ENCODE measurements at places on chromosomes 12 and 14.

DNA sequence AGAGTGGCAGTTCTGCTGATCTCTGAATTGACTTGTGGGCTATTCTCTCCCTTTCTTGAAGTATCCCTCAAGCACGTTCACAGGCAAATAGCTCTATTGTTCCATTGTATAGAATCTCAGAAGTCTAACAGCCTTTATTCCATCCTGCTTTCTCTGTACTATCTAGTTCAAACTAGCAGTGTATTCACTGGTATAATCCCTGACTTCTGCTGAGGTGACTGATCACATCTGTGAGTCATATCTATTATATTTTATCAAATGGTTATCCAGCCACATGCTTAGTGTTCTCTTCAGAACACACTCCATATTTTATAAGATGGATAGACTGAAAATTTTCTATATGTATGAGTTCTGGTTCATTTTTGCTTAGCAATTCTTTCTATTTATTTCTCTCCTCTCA, 866.1 kb downstream of the C12orf50 start:
- DNase-seq, result no peak

DNA sequence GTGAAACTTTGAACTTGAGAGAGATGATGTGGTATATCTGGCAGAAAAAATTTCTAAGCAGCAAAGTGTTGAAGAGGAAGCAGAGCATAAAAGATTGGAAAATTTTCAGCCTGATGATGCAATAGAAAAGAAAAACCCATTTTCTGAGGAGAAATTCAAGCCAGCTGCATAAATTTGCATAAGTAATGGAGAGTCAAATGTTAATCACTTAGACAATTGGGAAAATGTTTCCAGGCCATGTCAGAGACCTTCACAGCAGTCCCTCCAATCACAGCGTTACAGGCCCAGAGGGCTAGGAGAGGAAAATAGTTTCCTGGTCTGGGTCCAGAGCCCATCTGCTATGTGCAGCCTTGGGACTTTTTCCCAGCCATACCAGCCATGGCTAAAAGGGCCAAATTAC, 469.0 kb upstream of the FOXG1 start:
- DNase-seq, result no peak

DNA sequence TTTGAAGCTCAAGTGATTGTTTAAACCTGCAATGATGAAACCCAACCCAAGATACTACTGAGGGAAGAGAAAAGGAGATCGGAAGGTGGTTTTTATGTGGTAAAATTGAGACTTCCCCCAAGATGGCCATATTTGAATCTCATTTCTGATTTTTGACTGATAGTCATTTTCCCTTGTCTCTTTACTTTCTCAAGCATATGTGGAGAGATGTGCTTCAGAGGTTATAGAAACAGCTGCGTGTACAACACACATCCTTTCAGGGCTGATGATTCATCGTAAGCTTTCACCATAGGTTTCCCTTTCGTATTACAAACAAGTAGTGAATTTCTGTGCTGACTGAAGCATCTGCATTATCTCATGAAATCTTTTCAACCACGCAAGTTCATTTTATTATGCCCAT, 276.2 kb downstream of the EMP1 start:
- no peak for DNase-seq

DNA sequence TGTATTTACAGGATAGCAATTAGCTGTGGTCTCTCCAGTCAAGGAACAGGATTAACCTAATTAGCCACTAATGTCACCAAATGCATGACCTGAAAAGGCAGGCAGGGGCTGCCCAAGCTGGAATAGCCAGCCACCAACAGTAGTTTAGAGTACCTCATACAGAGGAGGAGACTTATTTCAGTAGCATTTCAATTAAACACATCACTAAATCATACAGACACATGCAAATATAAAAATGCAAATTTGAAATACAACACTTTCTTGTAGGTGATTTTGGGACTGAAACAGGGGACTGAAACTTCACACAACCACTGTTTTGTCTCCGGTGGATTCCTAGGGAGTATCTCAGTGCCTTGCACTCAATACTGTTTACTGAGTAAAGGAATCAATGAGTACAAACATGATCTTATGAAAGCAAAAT, 636 bp upstream of the IFNG-AS1 start:
- DNase-seq, result no peak

GRCh38 chr14:68621400-68622365, 171.2 kb downstream of the ZFP36L1 start:
- DNase-seq, result no peak

- no peak for DNase-seq
These were observed 2.5 kb downstream of the COL2A1 start for GRCh38 chr12:48001505-48002413.

GRCh38 chr12:122004633-122005071, 17.0 kb upstream of the BCL7A start:
- DNase-seq, result no peak

GRCh38 chr12:50024805-50025186, 498 bp downstream of the RACGAP1 start:
- no peak for DNase-seq

GRCh38 chr12:39441963-39442830, 723 bp downstream of the KIF21A start:
- peak; percentile 64 for DNase-seq

GRCh38 chr12:103382736-103383346, 112.9 kb downstream of the C12orf42 start:
- no peak for DNase-seq

GRCh38 chr14:77406718-77407117, 16.6 kb downstream of the NOXRED1 start:
- DNase-seq, result no peak

GRCh38 chr14:24699052-24699451, 65.1 kb upstream of the GZMB start:
- no peak for DNase-seq

GRCh38 chr14:37874429-37875109, 279.1 kb downstream of the TTC6 start:
- DNase-seq, result peak; percentile 40

DNA sequence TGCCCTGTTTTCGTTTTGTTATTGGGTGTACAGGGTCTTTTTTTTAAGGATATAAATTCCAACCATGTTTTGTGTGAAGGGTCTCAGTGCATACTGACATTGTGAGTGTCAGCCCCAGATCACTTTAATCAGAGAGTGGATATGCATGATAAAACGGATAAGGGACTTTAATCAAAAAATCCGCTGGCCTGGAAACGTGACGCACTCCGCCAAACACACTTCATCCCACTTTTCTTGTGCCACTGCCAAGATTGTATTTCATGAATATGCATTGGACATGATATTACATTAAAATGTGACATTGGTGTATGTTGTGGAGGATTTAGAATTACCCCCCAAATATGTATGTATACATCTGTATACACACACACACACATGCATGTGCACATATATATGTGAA, 273.1 kb downstream of the VRK1 start:
- DNase-seq, result no peak

- DNase-seq, result no peak
These were observed 392.9 kb upstream of the FOXG1 start for GRCh38 chr14:28373721-28374120.

GRCh38 chr14:72745991-72746980, 147.6 kb downstream of the DPF3 start:
- no peak for DNase-seq

- no peak for DNase-seq
These were observed 217.4 kb downstream of the SLC41A2 start for GRCh38 chr12:104740668-104741067.

DNA sequence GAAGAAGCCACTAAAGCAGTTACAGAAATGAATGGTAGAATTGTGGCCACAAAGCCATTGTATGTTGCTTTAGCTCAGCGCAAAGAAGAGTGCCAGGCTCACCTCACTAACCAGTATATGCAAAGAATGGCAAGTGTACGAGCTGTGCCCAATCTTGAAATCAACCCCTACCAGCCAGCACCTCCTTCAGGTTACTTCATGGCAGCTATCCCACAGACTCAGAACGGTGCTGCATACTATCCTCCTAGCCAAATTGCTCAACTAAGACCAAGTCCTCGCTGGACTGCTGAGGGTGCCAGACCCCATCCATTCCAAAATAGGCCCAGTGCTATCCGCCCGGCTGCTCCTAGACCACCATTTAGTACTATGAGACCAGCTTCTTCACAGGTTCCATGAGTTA, 21.5 kb upstream of the SRGAP1 start:
- no peak for DNase-seq

DNA sequence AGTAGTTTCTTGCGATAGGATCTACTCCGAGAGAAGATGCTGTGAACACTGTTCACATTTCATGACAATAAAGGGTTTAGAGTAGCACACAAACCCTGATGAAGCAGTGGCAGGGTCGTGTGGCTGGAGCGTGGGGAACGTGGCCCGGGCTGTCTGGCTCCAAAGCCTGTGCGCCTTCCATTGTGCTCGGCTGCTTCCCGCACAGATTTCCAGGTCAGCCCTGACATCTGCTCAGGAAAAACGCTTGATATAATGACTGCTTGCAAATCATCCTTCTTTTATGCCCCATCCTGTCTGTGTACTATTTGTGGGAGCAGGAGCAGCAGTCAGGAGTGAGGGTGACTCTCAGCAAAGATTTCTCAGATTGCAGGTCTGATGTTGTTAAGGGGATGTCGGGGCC, 78.6 kb downstream of the EML1 start:
- DNase-seq, result no peak

- no peak for DNase-seq
These were observed 3.5 kb upstream of the HCFC2 start for GRCh38 chr12:104060791-104061190.

GRCh38 chr12:94725375-94726168, 75.2 kb upstream of the TMCC3 start:
- peak; percentile 10 for DNase-seq

DNA sequence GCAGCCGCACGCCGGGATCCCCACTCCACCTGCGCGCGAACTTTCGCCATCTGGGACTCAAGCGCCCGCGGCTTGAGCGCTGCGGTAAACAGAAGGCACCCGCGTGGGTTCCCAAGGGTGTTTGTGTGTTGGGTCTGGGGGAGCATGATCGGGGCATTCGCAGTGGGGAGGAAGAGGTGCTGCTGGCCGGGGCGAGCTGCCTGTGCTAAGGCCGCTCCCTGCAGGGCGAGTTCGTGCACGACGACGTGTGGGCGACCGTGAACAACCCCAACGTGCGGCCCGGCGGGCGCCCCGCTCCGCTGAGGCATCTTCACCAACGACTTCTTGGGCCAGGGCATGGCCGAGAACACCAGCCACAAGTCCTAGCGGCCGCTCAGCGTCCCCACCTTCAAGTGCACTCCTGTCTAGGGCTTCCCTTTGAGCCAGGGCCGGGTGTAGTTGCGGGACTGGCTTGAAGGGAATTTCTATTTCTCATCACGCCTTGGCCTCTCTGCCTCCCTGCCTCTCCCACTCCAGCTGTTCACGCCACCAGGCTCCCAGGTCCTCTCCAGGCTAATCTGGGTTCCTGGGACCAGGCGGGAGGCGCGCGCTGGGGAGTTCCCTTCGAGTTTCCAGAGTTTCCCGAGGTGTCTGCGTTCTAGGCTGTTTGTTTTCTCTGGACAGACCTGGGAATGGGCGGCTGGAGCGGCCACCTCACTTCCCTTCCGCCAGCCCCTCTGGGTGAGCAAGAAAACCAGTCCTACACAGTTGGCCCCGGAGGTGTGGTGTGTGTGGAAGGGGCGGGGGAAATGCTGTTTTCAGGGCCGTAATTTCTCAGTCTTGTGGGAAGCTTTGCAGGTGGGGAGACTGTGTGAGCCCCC, 417.8 kb upstream of the TMTC1 start:
- DNase-seq, result no peak

- DNase-seq, result no peak
These were observed 45.5 kb upstream of the NAV3 start for GRCh38 chr12:77785211-77785610.

DNA sequence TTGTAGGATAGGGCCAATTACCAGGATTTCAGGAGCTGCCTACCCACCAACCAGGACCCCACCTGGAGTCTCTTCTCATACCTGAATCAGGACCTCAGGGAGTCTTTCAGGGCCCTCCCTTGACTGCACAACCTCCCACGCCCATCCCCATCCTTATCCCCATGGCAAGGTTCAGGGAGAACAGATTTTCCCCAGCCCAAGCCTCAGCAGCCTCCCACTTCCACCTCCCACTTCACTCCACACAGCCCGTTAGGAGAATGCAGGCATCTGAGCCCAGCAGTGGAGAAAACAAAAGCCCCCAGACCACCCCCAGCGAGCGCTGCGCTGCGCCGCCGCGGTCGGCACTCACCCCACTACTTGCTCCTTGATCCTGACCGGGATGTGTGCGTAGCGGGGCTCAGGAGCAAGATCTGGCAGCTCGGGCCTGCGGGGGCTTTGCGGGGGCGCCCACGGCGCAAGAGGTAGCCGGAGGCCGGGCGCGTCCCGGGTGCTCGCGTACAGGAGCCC, 1.4 kb downstream of the B4GALNT1 start:
- DNase-seq, result no peak

DNA sequence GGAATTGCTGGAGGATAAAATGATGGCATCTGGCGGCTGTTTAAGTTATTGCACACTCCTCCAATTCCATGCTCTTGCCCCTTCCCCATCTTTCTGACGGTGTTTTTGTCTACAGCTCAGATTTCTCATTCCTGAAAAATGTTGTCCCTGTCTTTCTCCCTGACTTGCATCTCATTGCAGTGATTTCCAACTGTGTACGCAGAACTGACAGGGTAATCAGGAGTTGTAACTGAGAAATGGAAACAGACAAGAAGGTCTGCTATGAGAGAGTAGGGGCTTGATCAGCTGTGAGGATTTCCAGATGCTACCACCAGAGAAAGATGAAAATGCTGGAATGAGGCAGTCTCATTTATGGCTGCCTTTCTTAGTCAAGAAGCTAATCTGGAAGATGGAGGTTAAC, 1.3 kb downstream of the ERP27 start:
- no peak for DNase-seq

DNA sequence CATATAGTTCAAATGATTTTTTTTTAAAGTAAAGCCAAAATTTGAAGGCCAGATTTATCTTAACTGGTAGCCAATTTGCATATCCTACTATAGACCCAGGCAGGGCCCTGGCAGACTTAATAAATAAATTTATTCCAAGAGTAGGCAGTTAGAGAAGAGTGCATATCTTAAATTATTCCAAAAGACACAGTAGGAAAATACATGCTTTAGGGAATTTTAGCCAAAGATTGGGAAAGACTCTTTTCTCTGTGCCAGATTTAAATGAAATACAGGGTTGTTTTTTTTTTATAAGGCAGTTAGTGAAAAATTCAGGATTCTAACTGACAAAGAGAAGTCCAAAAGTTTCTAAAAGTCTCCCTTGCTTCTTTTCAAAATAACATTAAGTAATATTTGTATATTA, 65.5 kb downstream of the ST8SIA1 start:
- no peak for DNase-seq

DNA sequence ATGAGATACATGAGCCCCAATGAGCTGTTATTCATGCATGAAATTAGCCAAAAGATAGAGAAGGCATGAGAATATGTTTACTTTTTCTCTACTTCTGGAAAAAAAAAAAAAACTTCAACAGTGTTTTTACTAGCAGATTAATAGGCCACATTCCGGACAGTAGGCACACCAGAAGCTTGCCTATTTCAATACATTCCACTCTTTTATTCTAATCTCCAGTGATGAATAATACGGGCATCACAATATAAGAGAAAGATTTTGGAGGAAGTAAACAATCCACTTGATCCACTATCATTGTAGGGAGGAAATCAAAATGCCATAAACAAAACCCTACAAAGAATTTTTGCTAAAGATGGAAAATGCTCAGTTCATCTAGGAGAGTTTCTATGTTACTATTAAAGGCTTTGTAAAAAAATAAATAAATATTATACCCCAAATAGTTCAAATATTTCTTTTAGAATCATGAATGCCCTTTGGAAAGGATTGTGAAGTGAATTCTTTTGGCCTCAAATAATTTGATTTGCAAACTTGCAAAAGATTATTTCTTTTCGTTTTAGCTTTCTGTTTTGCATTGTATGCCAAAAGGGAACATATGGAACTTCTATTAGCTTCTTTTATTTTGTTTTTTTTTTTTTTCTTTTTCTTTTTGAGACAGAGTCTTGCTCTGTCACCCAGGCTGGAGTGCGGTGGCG, 232.6 kb downstream of the EPS8 start:
- no peak for DNase-seq

All from cerebellar cortex (tissue), 1 donor.